ENCODE measurements at places on chromosomes 12 and 14. TPM values are rescaled to one million over a fixed set of nuclear protein-coding genes. Genes with fewer than 3 reads are reported as not detected.

Gene ASPG
- total RNA-seq = not detected

Gene CMKLR1
- total RNA-seq = 0.32 TPM

DNA sequence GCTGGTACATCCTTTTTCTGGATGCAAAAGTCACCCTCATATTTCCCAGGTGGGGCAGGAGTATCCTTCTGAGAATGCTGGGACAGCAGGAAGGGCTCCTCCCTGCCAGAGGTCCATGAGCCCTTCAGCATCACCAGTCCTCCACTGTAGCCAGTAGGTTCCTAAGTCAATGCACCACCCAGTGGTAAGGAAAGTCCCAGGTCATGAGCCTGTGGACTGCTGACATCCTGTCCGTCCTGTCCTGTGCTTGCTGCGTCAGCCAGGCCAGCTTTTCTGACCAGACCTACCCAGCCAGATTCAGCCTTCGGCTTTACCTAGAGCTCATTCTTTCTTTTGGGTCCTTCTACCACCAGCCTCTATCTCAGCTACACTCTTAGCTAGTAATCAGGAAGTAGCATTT is 23.0 kb upstream of the ACTN1 start:
- DNase-seq = no peak

- no peak for DNase-seq
Measured at GRCh38 chr14:89060191-89060590, 235.7 kb downstream of the TTC8 start.

GRCh38 chr12:402029-402389 is 565 bp downstream of the CCDC77 start:
- no peak for DNase-seq
